ENCODE measurements at places on chromosomes 5 and 9.

- no peak for DNase-seq
Measured at GRCh38 chr5:40078898-40079575, 600.7 kb upstream of the PTGER4 start.

- DNase-seq, result no peak
Measured at GRCh38 chr5:125333416-125333815, 587.0 kb upstream of the ZNF608 start.

GRCh38 chr9:127506814-127507750, 55.8 kb downstream of the LRSAM1 start:
- DNase-seq, result peak; percentile 63

- DNase-seq, result no peak
Measured at GRCh38 chr5:98130261-98131035, 643.0 kb upstream of the RGMB start.

GRCh38 chr5:159206818-159207217, 2.5 kb downstream of the RNF145 start:
- no peak for DNase-seq

GRCh38 chr5:61910771-61911170, 395.2 kb upstream of the KIF2A start:
- no peak for DNase-seq

GRCh38 chr5:10860645-10861422, 99.8 kb upstream of the DAP start:
- no peak for DNase-seq
